ENCODE measurements at places on chromosomes 1 and 21. TPM values are rescaled to one million over a fixed set of nuclear protein-coding genes. Genes with fewer than 3 reads are reported as not detected.

The NR1I3 gene
- total RNA-seq, result not detected

DNA sequence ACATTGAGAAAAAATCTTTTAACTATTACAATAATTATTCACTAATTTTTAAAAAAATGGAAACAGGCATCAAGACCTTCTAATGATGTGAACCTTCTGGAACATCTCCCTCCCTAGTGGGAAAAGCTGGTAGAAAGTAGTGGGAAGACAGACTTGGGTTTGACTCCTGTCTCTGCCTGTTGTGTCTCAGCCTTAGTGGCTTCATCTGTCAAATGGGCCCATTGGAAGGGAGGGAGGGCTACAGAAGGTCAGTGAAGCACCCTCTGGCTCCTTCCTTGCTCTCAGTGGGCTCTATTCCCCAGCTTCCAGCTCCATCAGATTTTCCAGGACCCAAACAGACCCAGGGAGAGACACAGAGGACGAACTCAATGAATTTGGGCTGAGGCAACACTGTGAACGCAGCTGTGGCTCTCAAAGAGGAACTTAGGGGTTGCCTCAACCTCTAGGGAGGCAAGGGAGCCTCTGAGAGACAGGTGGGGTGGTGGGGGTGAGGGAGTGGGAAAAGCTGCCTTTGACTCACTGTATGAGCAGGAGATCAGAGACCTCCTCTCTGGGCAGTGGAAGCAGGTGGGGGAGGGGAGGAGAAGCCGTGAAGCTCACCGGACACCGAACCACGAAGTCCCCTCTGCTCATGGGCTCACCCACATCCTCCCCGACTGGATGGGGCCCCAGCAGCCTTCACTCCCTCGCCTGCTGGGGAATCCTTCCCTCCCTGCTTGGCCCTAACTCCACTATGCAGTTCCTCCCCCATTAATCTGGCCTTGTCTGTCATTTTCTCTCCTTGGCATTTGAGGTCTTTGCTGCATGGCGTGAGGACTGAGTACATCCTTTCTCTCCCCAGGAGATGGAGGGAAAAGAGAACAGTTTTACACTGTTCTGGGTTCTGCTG lies 4.5 kb downstream of the CNR2 start:
- H3K36me3 ChIP-seq, result no peaks in the 10 kb centered on the region
- H3K4me1 ChIP-seq, result no peaks in the 10 kb centered on the region
- DNase-seq, result no peak
- H3K4me3 ChIP-seq, result no peak overlapping the region

DNA sequence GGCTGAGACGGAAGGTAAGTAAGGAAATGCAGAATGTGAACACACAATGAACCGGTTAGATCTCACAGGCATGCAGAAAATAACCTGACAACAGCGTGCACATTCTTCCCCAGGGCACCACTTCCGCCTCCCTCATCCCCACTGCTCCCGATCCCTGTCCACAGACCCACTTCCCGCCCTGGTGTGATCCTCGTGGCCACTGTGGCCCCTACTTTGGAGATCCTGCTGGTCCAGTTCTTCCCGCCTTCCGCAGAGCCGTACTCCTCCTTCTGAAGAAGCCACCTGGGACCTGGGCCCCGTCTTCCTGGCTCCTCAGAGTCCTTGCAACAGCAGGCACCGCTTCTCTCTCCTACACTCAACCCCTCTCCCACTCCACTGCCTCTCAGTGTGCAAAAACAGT lies 1.4 kb upstream of the GSTM4 start:
- no peaks in the 10 kb centered on the region for H3K36me3 ChIP-seq
- 0 out of 2 replicates have a peak, but pooled peaks cover 8% of the 10 kb centered on the region for H3K4me1 ChIP-seq
- no peak overlapping the region for H3K4me3 ChIP-seq
- H3K27ac ChIP-seq, result no peak overlapping the region
- H3K27me3 ChIP-seq, result peaks cover 15% of the 10 kb centered on the region

DNA sequence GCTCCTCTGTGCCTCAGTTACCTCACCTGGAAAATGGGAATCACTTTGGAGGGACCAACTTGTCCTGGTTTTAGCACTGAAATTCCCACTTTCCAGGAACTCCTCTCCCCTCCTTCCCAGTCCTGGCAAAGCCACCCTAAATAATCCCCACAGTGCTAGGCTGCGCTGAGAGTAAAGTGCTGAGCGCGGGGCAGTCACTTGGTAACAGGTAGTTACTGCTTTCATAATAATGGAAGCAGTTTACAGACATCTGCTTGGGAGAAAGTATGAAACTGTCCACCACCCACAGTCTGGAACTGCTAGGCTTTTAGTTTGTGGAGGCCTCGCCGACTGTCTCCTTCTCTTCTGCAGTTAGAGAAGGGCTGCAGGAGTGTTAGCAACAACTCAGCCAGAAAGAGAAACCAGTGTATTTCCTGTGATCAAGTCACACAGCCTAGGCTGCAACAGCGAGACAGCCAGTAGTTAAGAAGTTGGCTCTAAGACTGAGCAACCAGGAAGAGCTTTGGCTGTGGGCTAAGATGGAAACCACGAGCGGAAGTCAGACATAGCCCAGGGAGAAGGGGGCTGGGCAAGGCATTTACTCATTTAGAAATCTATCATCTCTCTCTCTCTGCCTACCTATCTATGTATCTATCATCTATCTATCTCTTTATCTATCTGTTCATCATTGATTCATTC lies 30.8 kb upstream of the ABCG1 start:
- no peak overlapping the region for H3K27ac ChIP-seq
- peak; percentile 46 for DNase-seq
- H3K4me3 ChIP-seq, result no peak overlapping the region
- no peaks in the 10 kb centered on the region for H3K27me3 ChIP-seq
- H3K36me3 ChIP-seq, result no peaks in the 10 kb centered on the region
- 0 out of 2 replicates have a peak, but pooled peaks cover 8% of the 10 kb centered on the region for H3K4me1 ChIP-seq

DNA sequence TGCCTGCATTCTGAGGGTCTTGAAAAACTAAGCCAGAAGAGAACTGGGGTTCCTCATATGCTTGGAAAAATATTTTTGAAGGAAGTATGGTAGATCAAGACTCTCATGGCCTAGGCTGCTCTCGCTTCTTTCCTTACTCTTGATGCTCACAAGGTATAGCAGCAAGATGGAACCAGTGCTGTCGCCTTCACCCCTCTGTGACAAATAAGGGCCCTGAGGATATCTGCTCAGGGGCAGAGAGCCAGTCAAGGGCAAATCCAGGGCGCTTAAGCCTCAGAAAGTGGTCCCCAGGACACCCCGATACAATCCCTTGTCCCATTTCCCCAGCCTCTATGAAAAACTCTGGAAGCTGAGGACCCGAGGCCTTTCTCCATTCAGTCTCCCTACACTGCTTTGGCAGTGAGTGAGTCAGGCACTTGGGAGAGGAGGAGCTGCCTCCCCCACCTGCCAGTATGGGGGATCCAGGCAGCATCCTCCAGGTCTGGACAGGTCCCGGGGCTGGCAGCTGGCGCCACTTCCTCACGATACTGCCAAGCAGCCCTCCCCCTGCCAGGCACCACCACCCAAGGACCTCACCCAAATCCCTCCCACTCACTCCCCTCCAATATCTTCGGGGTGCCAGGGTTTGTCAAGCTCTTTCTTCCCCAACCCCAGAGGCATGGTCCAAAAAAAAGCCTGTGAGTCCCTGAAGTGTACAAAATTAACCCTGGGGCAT lies 1.3 kb downstream of the IGSF9 start:
- H3K36me3 ChIP-seq, result no peaks in the 10 kb centered on the region
- peaks cover 4% of the 10 kb centered on the region for H3K27me3 ChIP-seq
- H3K27ac ChIP-seq, result no peak overlapping the region

- peak overlapping the region; percentile 69 for H3K27ac ChIP-seq
- H3K27me3 ChIP-seq, result no peaks in the 10 kb centered on the region
- no peaks in the 10 kb centered on the region for H3K36me3 ChIP-seq
- H3K4me3 ChIP-seq, result peak overlapping the region; percentile 45
- DNase-seq, result peak; percentile 35
Observed at GRCh38 chr1:2330035-2330434, 61.3 kb downstream of the MORN1 start.

Measured in GM23248 (cell line).